CD4-positive, alpha-beta T cell treated with Interleukin-12 subunit alpha and Interleukin-12 subunit beta, for 1 hour (primary cell): ENCODE measurements at places on chromosomes 16 and 17.

DNA sequence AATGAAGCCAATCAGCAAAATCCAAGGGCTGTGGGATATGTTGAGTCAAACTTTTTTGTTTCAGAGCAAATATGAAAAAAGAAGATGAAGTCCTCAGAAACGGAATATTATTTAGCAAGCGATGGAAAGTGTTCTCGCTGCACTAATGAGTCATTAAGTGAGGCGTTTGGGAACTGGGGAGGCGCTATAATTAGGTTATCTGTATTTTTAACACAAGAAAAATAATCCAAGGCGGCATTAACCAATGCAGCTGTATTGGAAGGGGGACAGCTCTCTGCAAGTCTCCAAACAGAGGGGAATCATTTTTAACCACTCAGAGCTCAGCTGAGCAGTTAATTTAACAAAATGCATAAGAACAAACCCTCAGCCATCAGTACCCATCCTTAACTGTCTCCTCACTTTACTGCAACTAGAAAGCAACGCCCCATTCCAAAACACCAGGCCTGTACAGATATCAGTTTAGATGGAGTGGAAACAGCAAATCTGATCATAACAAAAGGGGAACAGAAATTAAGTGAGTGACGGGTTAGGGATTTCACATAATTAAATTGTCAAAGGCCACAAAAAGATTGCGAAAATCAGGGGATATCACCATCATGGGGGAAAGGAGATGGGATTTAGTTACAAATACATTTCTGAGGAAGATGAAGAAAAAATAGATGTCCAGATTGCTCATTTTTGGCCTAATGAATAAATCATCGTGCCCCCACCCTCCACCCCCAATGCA is 211.0 kb upstream of the TOX3 start:
- DNase-seq: no peak

- no peak for DNase-seq
Measured at GRCh38 chr17:58368860-58369213, 16.8 kb upstream of the SUPT4H1 start.

DNA sequence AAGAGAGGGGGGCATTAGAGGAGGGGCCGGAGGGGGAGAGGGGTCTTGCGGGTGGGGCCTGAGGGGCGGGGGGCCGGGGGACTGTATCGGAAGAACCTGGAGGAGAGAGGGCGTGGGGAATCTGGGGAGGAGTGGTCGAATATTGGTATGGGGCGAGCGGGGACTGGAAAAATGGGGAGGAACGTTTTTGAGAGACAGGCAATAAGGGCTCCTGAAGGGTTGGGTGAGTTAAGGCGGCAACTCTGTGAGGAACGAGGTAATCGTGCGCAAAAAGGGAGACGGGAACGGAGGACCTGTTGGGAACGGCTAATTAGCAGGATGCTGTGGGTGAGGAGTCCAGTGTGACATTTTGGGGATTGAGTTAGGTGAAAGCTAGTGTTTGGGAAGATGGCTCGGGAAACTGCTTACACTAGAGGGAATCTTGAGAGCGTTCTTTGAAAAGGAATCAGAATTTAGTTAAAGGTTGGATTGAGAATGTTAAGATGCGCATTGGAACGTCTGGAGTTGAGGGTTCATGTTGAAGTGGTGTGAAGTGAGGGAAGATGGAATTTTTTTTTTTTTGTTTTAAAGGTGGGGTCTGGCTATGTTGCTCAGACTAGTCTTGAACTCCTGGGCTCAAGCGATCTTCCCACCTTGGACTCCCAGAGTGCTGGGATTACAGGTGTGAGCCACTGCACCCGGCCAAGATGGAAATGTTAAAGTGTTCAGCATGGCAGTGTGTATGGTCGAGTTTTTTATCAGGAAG is 662 bp downstream of the WIPF2 start:
- peak; percentile 31 for DNase-seq

DNA sequence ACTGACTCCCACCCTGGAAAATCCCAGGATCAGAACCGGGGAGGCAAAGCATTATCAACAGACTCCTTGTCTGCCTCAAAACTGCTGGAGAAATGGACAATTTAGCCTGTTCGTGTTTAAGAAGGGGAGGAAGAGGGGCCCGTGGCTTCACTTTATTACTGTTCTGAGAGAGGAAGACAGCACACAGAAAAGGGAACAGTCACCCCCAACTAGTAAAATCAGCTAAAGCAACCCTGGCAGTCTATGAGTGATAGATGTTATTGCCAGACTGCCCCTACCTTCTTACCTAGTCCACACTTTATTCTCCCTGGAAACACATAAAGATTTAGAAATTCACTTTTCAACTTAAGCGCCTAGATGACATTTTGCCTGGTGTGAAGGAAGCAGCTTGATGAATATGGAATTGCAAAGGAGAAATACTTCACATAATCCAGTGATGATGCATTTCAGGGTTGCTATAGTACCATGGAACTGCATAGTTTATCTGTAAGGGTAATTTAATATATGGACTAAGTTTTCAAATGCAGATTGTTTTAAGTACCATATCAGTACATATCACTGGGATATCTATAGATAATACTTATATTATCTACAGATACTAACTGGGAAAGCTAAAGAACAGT is 36.9 kb upstream of the TRAP1 start:
- no peak for DNase-seq

GRCh38 chr17:75691801-75692626 is 24.9 kb downstream of the SAP30BP start:
- DNase-seq: no peak

- DNase-seq: no peak
Measured at GRCh38 chr16:89411335-89411850, 79.0 kb downstream of the ANKRD11 start.

- DNase-seq: no peak
Measured at GRCh38 chr17:64533784-64534183, 27.0 kb downstream of the CEP95 start.

GRCh38 chr16:4081521-4082021 is 34.7 kb downstream of the ADCY9 start:
- DNase-seq: peak; percentile 22

DNA sequence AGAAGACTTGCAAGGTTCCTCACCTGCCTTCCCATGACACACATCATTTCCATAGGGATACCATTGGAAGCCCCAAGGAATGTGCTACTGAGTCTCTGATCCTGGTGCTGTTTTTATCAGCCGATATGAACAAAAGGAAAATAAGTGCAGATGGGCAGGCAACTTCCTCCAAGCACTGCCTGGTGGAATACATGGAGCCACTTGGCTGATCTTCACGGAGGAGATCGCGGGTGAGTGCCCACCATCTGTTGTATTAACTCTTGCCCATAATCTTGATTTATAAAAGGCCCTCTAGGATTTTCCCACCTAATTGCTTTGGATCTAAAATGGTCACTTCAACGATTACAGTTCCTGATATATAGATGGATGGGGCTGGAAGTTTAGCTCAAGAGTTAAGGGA is 24.7 kb upstream of the CDRT15 start:
- no peak for DNase-seq

DNA sequence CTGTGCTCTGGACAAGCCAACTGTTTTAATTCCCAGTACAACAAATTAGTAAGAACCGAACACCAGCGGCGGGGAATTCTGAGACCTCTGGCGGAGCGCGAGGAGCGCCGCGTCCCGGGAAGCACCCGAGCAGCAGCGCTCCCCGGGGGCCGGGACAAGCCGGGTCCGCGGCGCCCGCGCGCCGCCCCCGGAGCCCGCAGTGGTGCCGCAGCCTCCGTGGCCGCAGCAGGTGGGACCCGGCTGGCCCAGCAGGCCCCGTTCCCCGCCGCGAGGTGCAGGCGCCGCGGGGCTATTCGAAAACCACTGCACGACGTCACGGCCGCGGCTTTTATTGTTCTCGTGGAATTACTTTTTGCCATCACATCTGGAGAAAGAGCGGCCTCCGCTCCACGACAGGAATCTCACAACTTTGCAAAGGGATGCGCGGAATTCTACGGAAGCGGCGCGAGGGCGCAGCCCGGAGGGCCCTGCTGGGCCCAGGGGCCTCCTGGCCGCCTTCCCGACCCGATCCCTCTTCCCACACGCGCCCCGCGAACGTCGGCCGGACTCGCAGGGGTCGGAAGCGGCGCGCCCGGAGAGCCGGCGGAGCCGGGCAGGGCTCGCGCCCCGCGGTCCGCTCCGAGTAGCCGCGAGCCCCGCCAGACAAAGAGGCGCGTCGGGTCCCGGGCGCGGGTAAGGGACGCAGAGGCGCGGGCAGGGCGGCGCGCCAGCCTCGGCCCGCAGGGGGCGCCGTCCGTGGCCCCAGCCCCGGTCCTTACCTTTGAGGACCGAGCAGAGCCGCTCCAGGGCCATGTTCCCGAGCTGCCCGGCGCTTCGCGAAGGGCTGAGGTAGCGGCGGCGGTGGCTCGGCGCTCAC is 696 bp downstream of the NETO2 start:
- peak; percentile 70 for DNase-seq

DNA sequence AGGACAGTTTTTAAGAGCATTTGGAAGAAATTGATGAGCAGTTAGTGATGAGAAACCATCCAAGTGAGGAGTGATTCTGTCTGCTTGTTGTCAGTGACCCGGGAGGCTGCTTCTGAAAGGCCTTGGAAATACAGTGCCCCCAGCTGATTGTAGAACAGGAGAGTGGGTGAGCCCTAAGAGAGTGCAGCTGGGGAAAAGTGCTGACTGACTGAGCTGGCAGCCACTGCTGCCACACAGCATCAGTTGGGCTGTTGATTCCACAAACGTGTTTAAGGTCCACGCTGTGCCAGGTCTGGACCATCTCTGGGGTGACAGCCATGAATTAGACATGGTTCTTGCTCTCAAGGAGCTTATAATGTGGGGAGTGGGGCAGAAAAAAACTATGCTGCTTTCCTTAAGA is 18.9 kb downstream of the NUP93 start:
- no peak for DNase-seq

- DNase-seq: no peak
Measured at GRCh38 chr17:69047368-69048263, 13.1 kb downstream of the ABCA9 start.

GRCh38 chr16:53870831-53871230 is 166.9 kb downstream of the FTO start:
- no peak for DNase-seq

DNA sequence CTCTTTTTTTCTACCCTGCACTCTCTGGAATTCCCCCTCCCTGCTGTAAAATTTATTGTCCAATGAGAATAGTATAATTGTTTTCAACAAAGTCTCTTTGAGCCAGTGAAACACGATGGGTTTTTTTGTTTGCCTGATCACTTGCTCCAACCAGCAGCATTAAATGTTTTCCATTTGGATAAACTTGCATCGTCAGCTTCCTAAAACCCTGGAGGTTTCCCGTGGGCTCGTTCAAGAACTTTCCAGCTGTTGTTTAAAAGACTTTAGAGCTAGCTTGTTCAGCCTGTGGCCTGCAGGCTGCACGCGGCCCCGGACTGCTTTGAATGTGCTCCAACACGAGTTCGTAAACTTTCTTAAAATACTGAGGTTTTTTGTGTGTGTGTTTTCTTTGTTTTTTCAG is 14.9 kb downstream of the NAGPA start:
- DNase-seq: no peak

DNA sequence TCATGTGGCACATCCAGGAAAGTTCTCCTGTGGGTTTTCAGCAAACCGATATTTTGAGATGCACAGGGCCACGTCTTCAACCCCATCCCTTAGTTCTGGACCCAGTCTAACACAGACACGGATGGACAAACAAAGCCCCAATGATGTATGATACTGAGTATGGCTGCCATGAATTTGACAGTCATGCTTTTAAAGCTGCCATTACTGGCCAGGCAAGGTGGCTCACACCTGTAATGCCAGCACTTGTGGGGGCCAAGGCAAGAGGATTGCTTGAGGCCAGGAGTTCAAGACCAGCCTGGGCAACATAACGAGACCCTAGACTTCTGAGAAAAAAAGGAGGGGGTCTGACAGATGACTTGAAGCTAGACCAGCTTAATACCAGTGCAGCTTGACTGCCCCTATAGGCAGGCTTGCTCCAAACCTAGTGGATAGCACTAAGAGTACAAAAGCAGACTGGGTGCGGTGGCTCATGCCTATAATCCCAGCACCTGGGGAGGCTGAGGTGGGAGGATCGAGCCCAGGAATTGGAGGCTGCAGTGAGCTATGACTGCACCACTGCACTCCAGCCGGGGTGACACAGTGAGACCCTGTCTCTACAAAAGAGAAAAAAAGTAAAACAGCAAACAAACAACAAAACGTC is 10.8 kb upstream of the ZNF629 start:
- no peak for DNase-seq

GRCh38 chr17:1629504-1630310 is 1.1 kb upstream of the SLC43A2 start:
- DNase-seq: peak; percentile 77

DNA sequence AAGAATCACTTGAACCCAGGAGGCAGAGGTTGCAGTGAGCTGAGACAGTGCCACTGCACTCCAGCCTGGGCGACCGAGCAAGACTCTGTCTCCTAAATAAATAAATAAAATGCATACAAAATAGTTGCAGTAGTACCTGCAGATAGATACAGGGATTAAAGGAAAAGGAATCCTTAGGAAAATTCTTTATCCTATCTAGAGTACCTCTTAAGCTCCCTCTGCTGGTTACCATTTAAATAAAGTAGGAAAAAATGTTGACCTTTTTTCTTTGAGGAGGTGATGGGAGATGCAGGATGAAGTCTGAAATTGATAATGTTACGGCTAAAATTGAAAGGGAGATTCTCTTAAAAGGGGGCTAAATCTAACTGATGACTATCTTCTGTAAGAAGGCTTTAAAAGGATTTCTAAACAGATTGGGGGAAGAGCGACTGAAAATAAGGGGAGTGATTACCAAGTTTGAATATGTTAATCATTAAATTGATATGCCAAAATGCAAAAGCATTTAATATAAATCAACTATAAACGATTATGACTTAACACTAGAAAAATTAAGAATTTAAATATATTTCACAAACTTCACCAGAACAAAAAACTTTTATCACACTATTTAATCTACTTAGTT is 29.4 kb downstream of the C16orf87 start:
- DNase-seq: no peak

DNA sequence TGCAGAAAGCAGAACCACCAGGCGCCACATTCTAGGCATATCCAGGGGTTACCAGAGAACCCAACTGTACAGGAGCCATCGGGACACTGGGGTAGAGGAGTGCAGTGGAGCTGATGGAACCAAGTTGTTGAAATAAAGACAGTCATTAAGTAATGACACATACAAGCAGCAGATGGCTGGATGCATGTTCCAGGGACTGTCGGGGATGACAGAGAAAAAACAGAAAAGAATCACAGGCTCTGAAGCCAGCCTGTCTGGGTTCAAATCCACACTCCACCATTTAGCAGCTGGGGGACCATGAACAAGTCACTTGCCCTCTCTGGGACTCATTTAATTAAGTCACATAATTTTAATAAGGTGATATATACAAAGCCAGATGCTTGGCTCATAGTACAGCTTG is 117.1 kb downstream of the ZNF423 start:
- no peak for DNase-seq

- no peak for DNase-seq
Measured at GRCh38 chr17:8754890-8755289, 3.5 kb downstream of the SPDYE4 start.

DNA sequence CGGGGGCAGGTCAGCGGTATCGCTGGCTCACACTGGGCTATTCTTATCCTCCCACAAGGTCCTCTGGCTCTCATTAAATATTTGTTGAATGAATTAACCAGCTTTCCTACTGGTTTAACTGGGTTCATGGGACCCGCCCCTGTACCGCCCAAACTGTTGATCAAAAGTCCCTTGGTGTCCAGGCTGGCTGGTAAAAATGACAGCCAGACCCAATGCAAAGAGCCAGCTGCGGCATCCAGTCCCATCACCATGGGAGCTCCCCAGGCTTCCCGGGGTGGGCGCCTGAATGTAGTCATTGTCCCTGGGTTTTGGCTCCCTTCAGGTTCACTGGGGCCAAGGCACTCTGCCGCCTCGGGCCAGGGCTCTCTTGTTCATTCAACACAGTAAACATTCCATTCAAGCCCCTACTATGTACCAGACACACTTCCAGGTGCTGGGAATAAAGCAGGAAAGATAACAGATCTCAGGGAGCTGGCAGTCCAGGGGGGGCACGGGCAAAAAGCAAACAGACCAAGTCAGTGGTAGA is 11.7 kb upstream of the ATP2C2 start:
- DNase-seq: no peak
